H9 (cell line): ENCODE measurements at places on chromosomes 16 and 17. TPM values are rescaled to one million over a fixed set of nuclear protein-coding genes. Genes with fewer than 3 reads are reported as not detected.
A peak's percentile ranks its signal among the peaks of the same experiment; 100 is the strongest.

- DNase-seq: peak; percentile 37
These were observed 13.3 kb downstream of the GRB7 start for GRCh38 chr17:39751016-39751543.

GRCh38 chr17:60188759-60189158 is 39.0 kb downstream of the CA4 start:
- no peak for DNase-seq

ZCCHC14 gene
- total RNA-seq: 27.6 and 27.7 TPM in 2 replicates

DEXI gene
- 27.5 and 28.3 TPM in 2 replicates for total RNA-seq

KRTAP4-11 gene
- not detected in 2 replicates for total RNA-seq

TPSG1 gene
- not detected in 2 replicates for total RNA-seq

CCL16 gene
- not detected in 2 replicates for total RNA-seq

- no peak for DNase-seq
These were observed 2.7 kb upstream of the CES1 start for GRCh38 chr16:55835581-55835980.

DNA sequence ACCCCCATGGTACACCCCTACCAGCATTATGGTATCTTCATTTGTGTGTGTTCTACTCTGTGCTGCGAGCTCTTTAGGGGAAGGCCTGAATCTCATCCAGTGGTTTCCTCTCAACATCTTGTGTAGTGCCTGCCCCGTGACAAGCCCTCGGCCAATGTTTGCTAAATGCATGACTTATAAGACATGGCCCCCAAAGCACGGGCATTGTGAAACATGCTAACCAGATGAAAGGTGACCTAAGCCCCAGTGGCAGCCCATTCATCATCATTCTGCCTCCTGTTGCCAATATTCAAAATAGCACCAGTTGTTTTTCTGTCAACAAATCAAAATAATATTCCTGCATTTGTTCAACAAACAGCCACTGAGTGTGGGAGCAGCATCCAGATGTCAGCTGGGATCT is 108.8 kb upstream of the HSBP1 start:
- DNase-seq: no peak

- no peak for DNase-seq
These were observed 9.6 kb downstream of the IL32 start for GRCh38 chr16:3074860-3075522.

GRCh38 chr16:1870365-1871082 is 1.4 kb downstream of the MEIOB start:
- DNase-seq: no peak

PYDC1 gene
- 0.70 and 2.1 TPM in 2 replicates for total RNA-seq

GRCh38 chr16:51869176-51869575 is 677.8 kb downstream of the TOX3 start:
- no peak for DNase-seq

- DNase-seq: no peak
These were observed 23.9 kb downstream of the SNN start for GRCh38 chr16:11692171-11692570.

GUCY2D gene
- 0.15 and 0.35 TPM in 2 replicates for total RNA-seq

GRCh38 chr16:47976636-47977210 is 179.1 kb downstream of the ABCC12 start:
- DNase-seq: no peak

- no peak for DNase-seq
These were observed 684 bp downstream of the YPEL2 start for GRCh38 chr17:59331929-59332748.

TBC1D3B gene
- 5.5 and 8.8 TPM in 2 replicates for total RNA-seq

SPAG5 gene
- total RNA-seq: 114 and 122 TPM in 2 replicates
